ENCODE measurements at places on chromosomes 12 and 14. TPM values are rescaled to one million over a fixed set of nuclear protein-coding genes. Genes with fewer than 3 reads are reported as not detected.

PMEL gene
- 1.2 TPM for polyA plus RNA-seq

NOXRED1 gene
- not detected for polyA plus RNA-seq

TPH2 gene
- polyA plus RNA-seq, result not detected

MYH6 gene
- 1.5 TPM for polyA plus RNA-seq

LRP6 gene
- polyA plus RNA-seq, result 1.8 TPM

CRIP1 gene
- polyA plus RNA-seq, result 199 TPM

CACNA1C gene
- 0.60 TPM for polyA plus RNA-seq

PTPRQ gene
- polyA plus RNA-seq, result not detected

SMCO2 gene
- polyA plus RNA-seq, result 0.15 TPM

DAO gene
- 9.0 TPM for polyA plus RNA-seq

CCDC196 gene
- polyA plus RNA-seq, result not detected

RTL1 gene
- not detected for polyA plus RNA-seq

DDX55 gene
- 13.4 TPM for polyA plus RNA-seq

GSG1 gene
- polyA plus RNA-seq, result not detected

SLC6A13 gene
- not detected for polyA plus RNA-seq

GPR162 gene
- polyA plus RNA-seq, result 7.6 TPM

MAP3K9 gene
- polyA plus RNA-seq, result 4.7 TPM

SLC2A14 gene
- polyA plus RNA-seq, result 0.04 TPM

SERPINA9 gene
- not detected for polyA plus RNA-seq

RNASE7 gene
- polyA plus RNA-seq, result not detected

RAD51AP1 gene
- polyA plus RNA-seq, result 8.6 TPM

PTCSC3 gene
- not detected for polyA plus RNA-seq

ANKS1B gene
- polyA plus RNA-seq, result 1.0 TPM

TAS2R19 gene
- not detected for polyA plus RNA-seq

STXBP6 gene
- polyA plus RNA-seq, result 12.6 TPM

BDKRB2 gene
- polyA plus RNA-seq, result 10.8 TPM

TTC7B gene
- 6.0 TPM for polyA plus RNA-seq

OR4K17 gene
- not detected for polyA plus RNA-seq

ALX1 gene
- not detected for polyA plus RNA-seq

FGD6 gene
- polyA plus RNA-seq, result 5.3 TPM

HOXC12 gene
- polyA plus RNA-seq, result not detected

MUCL1 gene
- not detected for polyA plus RNA-seq

KHNYN gene
- polyA plus RNA-seq, result 36.1 TPM

HCAR1 gene
- 0.12 TPM for polyA plus RNA-seq

TBX3 gene
- polyA plus RNA-seq, result 2.4 TPM

TMEM132C gene
- 1.8 TPM for polyA plus RNA-seq

JPH4 gene
- 1.5 TPM for polyA plus RNA-seq

EXOC3L4 gene
- 6.0 TPM for polyA plus RNA-seq

LRP1-AS gene
- polyA plus RNA-seq, result not detected

OASL gene
- polyA plus RNA-seq, result 57.6 TPM

MFAP5 gene
- 36.0 TPM for polyA plus RNA-seq

FOXA1 gene
- 14.4 TPM for polyA plus RNA-seq

CCDC184 gene
- 0.60 TPM for polyA plus RNA-seq

CMA1 gene
- 1.2 TPM for polyA plus RNA-seq

LAG3 gene
- 4.2 TPM for polyA plus RNA-seq

DENND5B gene
- 2.4 TPM for polyA plus RNA-seq

SLC7A8 gene
- 24.7 TPM for polyA plus RNA-seq
